ENCODE measurements at places on chromosomes 1 and 21.

GRCh38 chr1:54888080-54888733 is 1.2 kb upstream of the DHCR24 start:
- DNase-seq, result no peak

- no peak for DNase-seq
Observed at GRCh38 chr1:176785056-176785455, 322.1 kb downstream of the PAPPA2 start.

DNA sequence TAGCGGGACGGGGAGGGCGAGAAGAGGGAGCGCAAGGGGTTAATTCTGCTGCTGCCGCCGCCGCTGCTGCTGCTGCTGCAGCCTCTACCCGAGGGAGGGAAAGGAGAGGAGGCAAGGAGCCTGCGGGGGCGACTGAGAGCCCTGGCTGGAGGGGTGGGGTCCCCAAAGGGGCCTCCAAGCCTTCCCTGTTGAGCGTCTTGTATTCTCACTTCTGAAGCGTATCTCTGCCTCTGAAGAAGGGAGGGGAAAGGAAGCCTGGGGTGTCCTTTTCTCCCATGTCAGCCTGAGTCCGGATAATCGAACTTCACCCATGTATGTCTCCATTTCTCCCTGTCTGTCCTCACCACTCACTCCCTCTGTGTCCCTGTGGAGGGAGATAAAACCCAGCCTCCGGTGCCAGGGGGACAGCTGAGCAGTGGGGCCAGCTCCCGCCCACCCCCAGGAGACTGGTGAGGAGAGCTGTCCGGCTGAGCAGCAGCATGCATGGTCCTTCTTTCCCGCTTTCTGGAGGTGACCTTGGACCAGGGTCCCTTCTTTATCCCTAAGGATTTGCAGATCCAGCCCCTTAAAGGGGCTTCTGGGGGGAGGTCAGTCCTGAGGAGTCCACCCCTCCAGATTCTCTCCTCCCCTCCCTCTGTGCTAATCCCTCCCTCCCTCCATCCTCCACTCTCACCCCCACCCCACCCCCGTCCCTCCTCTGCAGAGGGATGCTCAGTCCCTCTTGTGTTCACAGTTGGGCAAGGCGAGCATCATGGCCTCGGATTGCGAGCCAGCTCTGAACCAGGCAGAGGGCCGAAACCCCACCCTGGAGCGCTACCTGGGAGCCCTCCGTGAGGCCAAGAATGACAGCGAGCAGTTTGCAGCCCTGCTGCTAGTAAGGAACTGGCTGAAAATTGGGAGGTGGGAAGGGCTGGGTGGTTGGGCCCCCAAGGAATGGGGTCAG is 1.0 kb downstream of the NCDN start:
- DNase-seq, result peak; percentile 27

GRCh38 chr1:19101244-19101643 is 108.8 kb downstream of the UBR4 start:
- DNase-seq, result no peak

DNA sequence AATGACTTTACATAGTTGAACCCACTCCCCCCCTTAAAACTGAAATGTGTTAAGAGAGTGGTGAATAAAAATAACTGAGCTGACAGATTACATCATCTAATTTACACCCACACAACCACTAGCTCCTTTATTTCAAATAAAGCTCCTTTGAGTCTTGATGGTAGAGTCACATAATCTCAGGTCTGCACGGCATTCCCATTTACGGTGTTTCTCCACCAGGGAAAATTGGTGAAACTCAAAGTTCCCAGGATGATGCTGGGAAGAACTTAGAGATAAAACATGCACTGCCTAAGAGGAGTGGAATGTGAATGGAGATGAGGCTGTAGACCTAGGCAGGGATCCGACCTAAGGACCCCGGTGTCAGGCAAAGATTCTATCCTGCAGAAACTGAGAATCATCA is 727.8 kb upstream of the ADAMTS5 start:
- no peak for DNase-seq
